ENCODE measurements at places on chromosomes 12 and 14.

GRCh38 chr14:59159169-59159568 is 29.3 kb upstream of the DAAM1 start:
- DNase-seq = no peak

- no peak for DNase-seq
Measured at GRCh38 chr12:128829861-128830504, 6.2 kb upstream of the SLC15A4 start.

- DNase-seq = no peak
Measured at GRCh38 chr14:50762931-50763300, 68.0 kb downstream of the NIN start.

DNA sequence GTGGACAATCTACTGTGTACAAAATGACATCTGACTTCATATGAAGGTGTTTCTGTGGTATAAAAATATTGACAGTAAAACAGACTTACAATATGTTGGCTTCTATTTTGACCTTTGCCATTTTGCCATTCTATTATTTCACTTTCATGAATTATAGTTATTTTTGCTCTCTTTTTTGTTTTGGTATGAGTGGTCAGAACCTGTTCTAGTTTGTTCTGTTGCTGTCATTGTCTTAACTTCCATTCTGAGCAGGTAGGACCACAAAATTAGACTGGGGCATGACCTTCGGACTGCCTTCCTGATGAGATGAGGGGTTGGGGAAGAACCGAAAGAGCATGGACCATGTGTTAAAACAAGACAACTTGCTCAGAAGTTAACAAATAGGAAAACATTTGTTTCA is 36.5 kb upstream of the IFNG-AS1 start:
- DNase-seq = no peak

GRCh38 chr12:25689996-25690501 is 137.0 kb upstream of the LMNTD1 start:
- no peak for DNase-seq

GRCh38 chr12:126030573-126030972 is 965.3 kb downstream of the AACS start:
- no peak for DNase-seq

GRCh38 chr14:81400852-81401251 is 728 bp upstream of the STON2 start:
- DNase-seq = no peak

DNA sequence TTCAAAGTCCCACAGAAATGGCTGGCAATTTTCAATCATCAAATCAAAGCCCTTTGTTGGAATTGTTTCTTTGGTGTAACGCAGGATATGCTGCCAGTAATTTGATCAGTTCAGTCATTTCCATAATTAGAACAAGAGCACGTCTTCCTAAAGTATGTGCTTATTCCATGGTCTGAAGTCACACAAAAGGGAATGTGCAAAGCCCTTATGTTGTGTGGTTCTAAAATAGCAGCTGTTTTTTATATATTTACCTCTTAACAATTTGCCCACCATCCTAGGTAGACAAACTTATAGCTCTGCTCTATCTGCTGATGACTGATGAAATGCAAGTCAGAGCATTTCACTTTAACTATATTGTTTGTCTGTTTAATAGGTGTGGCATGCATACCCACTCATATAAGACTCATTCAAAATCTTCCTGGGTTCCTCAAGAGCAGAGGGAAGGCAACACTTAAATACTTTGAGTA is 176.1 kb upstream of the SLC38A2 start:
- no peak for DNase-seq

GRCh38 chr12:123888989-123889388 is 83.6 kb downstream of the CCDC92 start:
- DNase-seq = no peak

GRCh38 chr14:70641548-70642302 is at the start of gene TTC9:
TSS of gene TTC9 (plus strand) at chr14:70641916. CDS start at chr14:70642130, 214 bp downstream.
- DNase-seq = no peak

DNA sequence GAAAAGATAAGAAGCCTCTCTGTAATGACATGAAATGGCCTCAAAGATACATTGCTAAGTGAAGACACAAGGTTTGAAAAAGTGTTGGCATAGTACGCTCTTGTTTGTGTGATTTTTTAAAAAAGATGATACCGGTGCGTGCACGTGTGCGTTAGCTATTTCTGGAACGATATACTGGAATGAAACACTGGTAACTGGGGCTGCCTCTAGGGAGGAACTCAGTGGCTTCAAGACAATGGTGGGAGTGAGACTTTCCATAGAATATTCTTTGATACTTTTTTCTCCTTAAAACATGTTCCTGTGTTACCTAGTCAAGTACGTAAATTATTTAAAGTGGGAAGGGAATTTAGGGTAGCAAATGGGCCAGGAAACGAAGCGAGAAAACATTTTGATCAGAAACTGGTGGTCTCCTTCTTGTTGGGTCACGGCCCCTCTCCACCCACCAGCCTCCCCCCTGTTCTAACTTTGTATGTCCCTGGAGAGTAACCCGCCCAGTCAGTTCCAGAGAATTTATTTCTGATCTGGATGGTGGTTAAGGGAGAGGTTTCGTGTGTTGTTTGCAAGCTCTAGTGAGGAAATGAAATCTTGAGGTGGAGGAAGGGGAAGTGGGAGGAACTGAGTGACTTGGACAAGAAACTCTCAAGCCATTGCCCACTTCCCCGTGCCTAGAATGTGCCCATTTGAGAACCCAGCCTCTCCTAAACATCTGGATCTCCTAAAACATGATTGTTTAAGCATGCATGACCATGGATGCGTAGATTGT is 6.6 kb downstream of the FGF6 start:
- no peak for DNase-seq

- DNase-seq = no peak
Measured at GRCh38 chr14:46306267-46306666, 345.3 kb downstream of the RPL10L start.

DNA sequence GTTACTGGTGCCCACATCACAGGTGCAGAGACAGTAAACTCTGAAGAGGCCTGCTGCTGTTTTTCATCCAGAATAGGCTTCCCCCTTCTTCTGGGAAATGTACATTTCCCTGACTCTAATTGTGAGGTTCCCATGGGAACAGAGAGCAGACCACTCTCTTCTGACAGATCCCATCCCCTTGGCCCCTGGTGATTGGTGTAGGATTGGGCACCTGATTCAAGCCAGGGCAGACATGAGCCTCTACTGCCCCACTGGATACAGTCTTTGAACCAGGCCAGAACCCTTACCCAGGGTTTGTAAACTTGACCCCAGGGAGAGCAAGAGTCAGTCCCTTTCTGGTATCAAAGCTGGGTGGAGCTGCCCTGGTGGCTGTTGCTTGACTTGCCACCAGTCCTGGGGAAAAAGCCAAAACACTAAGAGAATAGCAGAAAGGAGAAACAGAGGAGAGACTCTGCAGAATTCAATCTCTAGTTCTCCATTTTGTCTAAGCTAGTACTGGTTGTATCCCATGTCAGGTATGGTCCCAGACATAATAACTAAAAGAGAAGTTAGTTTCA is 14.8 kb upstream of the NFYB start:
- no peak for DNase-seq

DNA sequence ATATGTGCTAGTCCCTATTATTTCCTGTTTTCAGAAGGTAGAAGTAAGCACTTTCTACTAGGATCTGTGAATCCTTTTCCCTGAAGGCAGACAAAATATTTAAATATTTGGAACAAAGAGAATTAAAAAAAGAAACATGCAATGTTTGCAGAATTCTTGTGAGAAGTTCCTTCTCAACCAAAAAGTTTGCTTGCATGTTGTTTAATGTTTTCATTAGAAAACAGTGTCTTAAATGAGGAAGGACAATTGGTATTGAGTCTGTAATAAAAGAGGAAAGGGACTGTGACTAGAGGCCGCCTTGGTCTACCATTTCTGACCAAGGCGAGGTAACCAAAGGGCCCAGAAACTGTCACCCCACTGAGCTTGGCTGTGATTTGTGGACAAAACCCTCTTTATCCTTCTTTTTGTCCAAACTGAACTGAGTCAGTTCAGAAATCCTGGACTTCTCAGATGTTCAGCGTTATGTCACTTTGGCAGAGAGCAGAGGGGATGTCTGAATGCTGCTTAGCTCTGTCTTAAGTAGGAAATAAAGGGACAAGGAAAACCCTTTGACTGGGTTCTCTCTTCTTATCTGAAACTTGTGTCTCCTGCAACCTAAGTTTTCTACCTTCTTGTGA is 129.8 kb upstream of the CPM start:
- no peak for DNase-seq

GRCh38 chr12:11171969-11172675 is 1.1 kb downstream of the SMIM10L1 start:
- DNase-seq = no peak

- no peak for DNase-seq
Measured at GRCh38 chr14:86462193-86462753, 932.3 kb downstream of the FLRT2 start.

- DNase-seq = no peak
Measured at GRCh38 chr12:26153421-26154154, 28.8 kb upstream of the BHLHE41 start.

GRCh38 chr12:112836736-112837628 is 45.4 kb downstream of the RPH3A start:
- no peak for DNase-seq

DNA sequence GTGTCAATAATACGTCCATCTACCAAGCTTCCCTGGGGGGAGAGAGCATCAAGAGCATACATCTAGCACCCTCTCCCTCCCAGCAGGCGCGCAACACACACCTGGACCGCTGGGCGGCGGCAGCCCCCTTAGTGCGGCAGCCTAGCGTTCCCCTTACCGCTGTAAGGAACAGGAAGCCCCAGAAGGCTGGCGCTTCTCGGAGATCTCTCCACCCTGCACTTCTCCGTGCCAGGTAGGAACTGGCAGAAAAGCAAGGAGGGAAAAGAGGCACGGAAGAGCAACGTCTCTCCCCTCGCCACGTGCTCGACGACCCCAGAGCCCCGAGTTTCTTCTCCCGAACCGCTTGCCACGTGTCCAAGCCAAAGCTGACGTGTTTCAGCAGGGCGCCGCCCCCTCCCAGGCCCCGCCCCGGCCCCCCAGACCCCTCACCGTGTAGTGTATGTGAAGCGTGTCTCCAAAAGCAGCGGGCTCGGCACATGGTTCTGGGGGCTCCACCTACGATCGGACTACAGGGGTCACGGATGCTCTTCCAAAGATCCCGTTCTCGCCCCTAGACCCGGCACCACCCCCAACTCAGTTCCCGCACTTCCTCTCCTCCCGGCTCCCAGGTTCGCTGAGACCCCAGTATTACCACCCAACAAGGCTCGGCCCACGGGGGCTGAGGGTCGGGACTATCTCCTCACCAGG is 532 bp downstream of the FKBP11 start:
- peak; percentile 58 for DNase-seq

- DNase-seq = no peak
Measured at GRCh38 chr14:99736603-99737371, 52.7 kb downstream of the CYP46A1 start.

GRCh38 chr14:71885301-71885700 is 46.9 kb upstream of the RGS6 start:
- no peak for DNase-seq

- no peak for DNase-seq
Measured at GRCh38 chr14:32256576-32256975, 53.5 kb upstream of the RNU6-8 start.

DNA sequence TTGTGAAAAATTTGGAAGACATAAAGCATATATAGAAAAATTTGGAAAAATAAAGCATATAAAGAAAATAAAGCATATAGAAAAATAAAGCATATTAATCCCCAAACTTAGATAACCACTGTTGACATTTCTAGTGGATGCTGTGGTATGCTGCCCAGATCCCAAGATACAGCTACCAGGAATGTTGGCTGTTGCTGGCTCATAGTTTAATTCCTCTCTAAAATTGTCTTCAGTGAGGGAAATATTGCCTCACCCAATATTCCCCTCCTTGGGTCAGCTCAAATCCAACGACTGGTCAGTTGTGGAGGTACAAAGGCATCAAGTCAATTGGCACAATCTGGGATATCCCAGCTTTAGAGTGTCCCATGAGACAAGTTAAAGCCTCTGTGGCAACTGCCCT is 10.1 kb upstream of the KICS2 start:
- DNase-seq = no peak

- no peak for DNase-seq
Measured at GRCh38 chr12:122084857-122085405, 6.4 kb downstream of the MLXIP start.

GRCh38 chr14:94773061-94773648 is 3.2 kb upstream of the GSC start:
- DNase-seq = no peak

- no peak for DNase-seq
Measured at GRCh38 chr12:12511895-12512711, 50.6 kb downstream of the DUSP16 start.

DNA sequence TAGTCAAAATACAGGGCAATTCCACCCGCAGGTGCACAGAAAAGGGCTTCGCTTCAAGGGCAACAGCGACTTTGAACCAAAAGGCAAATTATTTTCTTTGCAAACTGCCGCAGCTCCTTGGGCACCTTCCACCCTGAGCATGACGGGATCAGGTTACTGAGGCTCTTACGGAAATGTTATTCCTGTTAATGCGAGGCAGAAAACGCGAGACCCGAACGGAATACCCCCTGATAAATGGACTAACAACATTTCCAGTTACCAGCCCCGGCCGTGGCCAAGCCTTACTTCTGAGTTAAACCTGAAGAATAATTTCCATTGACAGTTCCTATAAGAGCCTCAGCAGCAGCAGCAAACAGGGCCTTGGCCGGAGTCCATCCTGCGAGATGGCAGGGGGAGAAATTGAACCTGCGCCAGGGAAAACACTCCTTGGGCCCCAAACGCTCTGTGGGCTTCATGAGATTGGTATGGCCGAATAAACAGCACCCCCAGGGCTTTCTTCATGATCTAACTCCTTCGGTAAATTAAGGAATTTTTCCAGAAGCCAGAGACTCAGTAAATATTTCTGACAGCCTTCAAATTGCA is 70.0 kb upstream of the DICER1 start:
- DNase-seq = no peak

DNA sequence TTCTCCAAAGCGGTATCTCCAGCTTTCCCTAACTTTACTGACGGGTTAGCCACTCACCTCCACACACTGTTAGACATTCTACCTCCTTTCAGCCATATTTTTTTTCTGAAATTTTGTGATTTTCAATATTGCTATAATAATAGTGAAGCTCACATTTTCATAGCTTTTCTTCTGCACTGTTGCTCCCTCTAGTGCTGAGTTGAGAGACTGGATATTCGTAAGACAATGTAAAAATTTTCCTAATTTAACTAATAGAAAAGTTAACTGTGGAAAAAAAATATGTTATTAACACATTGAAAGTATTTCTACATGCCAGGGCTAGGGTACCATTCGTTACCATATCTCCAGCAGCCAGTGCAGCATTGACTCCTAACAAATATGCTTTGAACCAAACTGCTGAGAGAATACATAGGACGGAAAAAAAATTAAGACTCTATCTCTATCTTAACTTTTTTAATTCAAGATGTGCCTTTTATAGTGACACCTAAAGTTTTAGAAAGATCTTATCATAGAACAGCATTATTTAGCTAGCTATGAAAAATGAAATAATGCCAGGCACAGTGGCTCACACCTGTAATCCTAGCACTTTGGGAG is 48.7 kb upstream of the ABCC9 start:
- no peak for DNase-seq

GRCh38 chr12:122887819-122888212 is 8.1 kb downstream of the VPS37B start:
- no peak for DNase-seq
